CD4-positive, alpha-beta memory T cell (primary cell): ENCODE measurements at places on chromosomes 16 and 17.

DNA sequence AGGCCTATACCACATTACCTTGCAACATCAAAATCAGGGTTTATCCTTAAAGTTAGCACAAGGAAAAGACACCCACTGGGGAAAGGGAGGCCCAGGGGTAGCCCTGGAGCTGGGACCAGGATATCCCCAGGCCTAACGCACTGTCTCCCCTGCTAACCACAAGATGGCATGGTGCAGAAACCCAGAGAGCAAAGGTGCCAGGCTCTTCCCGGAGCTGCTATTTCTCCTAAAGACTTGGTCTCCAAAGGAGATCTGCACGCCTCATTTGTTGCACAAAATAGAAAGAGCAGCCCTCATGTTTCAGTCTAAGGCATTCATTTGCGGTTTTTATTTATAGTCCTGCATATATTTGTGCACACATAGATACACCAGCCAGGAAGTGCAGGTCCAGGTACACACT is 408.6 kb downstream of the SOX9 start:
- no peak for DNase-seq

- no peak for DNase-seq
Observed at GRCh38 chr16:29975134-29975538, 1.5 kb downstream of the TAOK2 start.

DNA sequence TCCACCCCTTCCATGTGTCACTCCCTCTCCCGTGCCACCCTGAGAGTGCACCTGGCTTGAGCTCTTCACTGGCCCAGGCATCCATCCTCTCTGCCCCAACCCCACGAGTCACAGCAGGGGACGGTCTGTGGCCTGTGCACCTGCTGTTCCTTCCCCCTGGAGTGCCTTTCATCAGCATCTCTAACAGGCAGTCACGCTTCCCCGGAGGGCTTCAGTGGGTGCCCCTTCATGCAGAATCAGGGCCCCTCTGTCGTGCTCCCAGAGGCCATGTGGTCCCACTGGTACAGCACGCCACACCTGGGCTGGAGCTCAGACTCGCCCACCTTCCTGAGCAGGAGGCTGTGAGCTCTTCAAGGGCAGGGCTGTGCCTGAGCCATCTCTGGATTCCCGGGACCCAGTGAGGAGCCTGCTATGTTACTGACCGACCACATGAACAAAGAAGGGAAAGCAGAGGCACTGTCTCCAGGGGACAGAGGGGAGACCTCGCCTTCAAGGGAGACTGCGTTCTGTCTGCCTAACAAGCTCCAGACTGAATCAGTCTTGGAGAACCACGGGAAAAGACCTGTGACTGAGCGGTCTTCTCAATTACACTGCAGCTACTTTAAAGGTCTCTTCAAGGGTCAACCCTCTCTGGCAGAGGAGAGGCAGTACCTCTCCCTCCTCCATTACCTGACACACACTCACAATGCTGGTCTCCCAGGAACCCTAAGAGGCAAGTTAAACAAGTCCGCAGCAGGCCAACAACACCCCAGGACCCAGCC is 78.8 kb upstream of the DOC2B start:
- no peak for DNase-seq

- no peak for DNase-seq
Observed at GRCh38 chr16:67528222-67528869, at the start of gene RIPOR1. RIPOR1 (plus strand) TSS chr16:67528829; CDS start chr16:67538447, 9,618 bp downstream.

DNA sequence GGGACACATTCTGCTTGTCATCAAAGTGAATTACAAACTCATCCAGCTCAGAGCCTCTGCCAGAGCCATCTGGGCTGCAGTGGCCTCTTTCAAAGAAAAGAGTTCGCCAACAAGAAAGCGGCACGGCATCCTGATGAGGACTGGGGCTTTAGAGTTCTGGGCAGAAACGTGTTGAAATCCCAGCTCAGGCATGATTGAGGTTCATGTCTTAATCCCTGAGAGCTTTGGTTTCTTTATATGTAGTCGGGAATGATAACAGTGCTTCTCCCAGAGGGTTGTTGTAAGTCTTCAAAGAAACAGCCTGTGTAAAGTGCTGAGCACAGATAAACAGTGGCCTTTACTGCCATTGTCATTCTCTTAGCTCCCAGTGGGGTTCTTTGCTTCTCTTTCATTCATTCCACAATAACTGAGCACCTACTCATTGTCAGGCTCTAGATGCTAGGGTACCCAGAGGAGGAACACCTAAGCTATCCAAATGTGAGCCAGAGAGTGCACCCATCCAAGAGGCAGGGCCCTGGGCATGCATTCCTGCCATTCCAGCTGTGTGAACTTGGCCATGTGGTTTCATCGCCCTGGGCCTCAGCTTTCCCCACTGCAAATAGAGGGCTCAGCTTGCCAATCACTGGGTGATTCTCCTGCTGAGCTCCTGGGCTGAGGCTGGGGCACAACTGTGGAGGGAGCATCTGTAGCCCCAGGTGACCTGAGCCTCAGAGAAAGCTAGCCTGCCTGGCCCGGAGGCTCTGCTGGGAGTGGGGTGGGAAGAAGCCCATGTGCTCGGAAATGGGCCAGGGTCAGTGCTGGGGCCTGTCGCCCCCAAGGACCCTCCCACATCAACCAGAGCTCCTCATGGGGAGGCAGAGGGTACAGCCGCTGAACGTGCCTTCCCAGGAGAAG is 38.3 kb upstream of the CRHR1 start:
- DNase-seq, result no peak

DNA sequence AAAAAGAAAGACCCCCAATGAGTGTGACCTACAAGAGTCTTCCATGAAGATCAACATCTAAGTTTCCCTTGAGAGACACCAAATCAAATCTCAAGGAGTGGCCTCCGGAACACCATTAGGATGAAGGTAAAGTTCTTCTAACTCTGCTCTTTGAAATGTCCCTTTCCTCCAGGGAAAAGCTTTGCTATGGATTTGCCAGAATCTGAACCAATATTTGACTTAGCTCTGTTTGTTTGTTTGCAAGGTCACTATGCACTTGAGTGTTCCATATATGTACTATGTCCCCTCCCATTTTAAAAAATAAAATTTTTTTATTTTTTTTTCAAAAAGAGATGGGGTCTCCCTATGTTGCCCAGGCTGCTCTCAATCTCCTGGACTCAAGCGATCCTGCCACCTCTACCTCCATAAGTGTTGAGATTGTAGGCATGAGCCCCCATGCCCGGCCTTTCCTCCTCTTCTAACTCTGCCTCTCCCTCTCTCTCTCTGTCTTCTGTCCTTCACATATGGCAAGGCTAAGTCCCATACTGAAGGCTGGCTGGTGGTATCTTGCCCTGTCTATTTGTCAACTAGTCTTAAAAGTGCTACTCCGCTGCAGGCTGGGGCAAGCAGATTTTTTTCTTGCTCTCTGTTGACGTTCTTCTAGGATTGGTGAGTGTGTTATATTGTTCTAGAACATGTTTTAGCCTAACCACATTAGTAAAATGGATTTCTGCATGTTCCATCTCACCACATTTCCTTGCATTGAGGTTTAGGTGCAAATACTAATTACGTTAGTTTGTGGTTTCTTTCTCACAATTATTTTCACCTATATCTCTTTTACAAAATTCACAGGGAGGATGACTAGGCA is 276.7 kb upstream of the DYNLRB2 start:
- DNase-seq, result no peak

- no peak for DNase-seq
Observed at GRCh38 chr16:57531635-57532265, 4.6 kb downstream of the CCDC102A start.

DNA sequence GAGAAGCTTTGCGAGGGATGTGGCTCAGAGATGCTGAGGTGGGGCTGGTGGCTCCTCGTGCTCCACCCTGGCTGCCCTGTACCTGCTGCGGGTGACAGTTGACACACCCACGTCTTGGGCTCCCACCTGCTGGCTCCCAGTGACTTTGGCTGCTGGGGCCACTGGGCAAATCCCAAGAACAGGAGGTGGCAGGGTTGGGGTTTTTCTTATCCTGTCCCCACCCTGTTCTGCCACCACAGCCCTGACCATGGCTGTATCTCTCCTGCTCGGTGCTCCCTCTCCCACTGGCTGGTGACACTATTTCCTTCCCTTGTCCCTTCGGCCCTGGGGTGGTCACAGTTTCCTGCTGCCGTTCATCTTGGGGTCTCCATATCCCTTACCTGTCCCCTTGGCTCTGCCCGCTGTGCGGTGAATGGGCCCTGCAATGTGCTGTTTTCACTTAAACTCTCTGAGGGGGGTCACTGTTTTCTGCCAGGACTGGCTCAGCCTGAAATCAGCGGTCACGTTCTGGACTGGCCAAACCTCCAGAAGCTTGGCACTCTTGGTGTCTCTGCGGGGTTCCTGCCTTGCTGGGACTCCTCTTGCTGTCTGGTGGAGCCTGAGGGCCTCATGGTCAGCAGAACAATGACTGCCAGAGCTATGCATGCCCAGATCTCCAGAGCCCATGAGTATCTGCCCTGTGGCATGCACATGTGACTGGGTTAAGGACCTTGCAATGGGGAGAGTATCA is 144.2 kb downstream of the IRF8 start:
- DNase-seq, result no peak

DNA sequence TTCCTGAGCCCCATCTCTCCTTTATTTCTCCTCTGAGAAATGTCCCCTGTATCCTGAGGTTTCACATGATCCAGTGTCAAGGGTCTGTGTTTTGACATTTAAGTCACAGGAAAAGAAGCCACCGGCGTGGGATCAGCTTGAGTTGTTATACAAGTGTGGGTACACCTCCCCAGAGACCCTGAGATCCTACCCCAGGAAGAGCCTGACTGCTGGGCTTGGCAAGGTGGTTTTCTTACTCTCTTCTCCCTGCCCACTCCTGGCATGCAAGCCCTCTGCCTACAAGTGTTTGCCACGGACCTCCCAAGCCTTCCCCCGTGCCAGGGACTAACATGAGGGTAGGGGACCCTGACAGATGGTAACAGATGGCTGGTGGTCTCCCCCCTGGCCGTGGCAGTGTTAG is 2.8 kb upstream of the ARHGAP27 start:
- DNase-seq, result no peak

DNA sequence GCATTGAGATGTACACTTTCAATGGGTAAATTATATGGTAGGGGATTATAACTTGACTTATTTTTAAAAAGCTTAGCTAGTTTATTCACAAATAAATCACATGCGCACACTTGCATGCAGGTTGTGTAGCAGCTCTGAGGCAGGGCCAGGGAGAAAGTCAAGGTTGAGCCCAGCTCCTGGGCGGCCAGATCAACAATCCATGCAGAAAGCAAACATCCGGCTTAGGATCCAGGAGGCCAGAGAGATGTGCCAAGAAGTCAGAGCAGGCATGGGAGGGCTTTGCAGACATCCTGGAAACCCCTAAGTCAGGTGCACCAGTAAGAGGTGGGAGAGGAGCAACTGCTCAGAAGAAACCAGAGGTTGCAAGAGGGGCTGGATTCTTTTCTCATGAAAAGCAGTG is 186.5 kb downstream of the AXIN2 start:
- DNase-seq, result no peak

GRCh38 chr17:193841-194806 is 12.7 kb upstream of the DOC2B start:
- DNase-seq, result no peak

DNA sequence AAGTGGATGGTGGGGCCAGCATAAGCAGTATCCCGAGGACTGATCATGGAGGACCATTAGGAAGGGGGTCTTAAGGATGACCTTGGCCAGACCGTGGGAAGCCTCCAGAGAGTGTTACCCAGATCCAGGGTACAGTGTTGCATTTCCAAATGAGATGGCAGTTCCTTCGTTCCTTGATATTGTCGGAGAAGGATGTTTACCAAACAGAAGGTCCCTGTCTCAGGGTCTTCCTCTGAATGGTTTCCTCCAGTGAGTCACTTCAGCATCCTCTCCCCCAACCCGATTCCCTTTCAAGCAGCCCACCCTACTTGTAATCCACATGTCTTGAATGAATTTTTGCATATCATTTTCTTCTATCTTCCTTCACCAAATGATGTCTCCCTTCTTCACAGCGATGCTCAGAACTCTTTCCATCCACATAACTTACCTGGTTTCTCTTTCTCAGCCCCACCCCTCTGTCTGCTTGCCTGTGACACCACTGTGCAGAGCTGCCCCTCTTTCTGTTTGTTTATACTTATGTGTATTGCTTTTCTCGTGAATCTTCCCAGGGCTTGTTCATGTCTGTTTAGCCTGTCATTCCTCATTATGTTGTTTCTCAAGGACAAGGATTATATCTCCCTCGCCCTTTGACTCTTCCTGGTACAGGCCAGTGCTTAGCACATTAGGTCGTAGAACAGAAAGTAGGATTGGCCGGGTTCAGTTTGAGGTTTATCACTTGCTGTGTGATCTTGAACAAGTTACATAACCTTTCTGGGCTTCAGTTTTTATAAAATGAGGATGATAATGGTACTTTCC is 5.7 kb downstream of the GOSR2 start:
- no peak for DNase-seq

GRCh38 chr17:3657874-3658783 is 10.2 kb downstream of the TAX1BP3 start:
- DNase-seq, result no peak

DNA sequence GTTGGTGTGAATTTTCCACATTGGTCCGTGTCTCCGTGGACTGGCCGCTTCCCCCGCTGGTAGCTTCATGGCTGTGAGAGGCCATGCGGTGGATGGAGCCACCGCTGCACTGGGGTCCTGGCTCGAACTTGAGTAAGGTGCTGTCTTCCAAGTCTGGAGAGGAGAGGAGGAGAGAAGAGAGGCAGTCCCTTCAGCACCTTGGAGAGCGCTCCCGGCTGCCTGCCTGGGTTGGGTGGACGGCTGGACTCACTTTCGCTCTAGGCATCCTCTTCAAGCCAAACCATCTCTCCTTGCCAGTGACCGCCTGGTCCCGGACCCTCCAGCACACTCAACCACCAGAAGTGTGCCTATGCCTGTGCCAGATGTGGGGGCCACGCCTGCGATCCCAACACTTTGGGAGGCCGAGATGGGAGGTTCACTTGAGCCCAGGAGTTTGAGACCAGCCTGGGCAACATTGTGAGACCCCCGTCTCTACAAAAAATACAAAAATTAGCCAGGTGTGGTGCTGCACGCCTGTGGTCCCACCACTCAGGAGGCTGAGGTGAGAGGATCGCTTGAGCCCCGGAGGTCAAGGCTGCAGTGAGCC is 6.2 kb downstream of the JPH3 start:
- peak; percentile 30 for DNase-seq

- DNase-seq, result no peak
Observed at GRCh38 chr17:36689089-36689667, 87.8 kb downstream of the MRM1 start.

- no peak for DNase-seq
Observed at GRCh38 chr17:76567634-76568432, 17.8 kb downstream of the ST6GALNAC2 start.

- DNase-seq, result no peak
Observed at GRCh38 chr17:49076573-49077384, 55.8 kb upstream of the B4GALNT2 start.
